Activated CD4-positive, alpha-beta T cell treated with anti-CD3 and anti-CD28 coated beads for 48 hours (primary cell): ENCODE measurements at places on chromosomes 4 and X.

GRCh38 chr4:107900508-107900907 lies 30.8 kb upstream of the CYP2U1 start:
- DNase-seq = no peak

- no peak for DNase-seq
These were observed 141.6 kb downstream of the HS3ST1 start for GRCh38 chr4:11287055-11287454.

- no peak for DNase-seq
These were observed 95.6 kb downstream of the STOX2 start for GRCh38 chr4:184000457-184001396.

DNA sequence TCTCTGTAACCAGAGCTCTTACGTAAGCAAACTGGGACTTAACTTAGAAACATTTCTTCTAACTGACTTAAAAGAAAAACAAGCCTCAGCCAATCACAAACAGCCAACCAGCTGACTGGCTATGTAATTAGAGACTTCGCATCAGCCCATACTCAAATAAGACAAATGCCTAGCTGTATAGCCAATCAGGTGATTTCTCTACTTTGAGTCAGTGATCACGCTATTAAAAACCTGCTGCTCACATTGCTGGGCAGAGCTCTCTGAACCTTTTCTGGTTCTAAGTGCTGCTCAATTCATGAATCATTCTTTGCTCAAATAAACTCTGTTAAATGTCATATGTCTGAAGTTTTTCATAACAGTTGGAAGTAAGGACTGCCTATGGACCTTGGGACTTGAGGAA lies 9.9 kb upstream of the SMIM10L2A start:
- no peak for DNase-seq

DNA sequence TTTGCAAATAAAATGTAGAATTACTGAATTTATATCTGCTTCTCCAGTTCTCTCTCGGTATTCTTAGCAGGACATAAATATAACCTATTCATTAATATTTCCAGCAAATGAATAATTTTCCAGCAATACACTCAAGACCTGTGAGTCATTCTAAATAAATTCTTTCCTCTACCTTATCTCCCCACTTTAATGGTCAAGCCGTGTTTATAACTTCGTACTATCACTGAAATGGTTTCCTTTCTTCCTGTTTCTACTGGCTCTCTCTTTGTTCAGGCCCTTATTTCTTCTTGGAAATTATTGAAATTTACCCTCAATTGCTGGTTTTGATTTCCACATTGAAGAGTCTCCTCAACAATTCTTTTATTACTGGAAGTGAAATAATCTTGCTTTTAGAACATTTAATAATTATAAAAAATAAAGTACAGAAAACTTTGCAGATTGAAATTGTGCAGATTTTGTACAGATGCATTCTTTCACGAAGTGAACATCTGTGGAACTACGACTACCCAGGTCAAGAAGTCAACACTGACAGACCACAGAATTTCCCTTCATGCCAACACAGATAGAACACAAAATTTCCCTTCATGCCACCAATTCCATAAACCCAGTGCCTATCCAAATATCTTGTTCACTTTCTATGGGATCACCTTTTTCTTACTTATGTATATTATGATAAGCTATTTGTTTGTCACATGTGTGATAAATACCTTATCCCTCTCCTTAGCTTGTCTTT lies 205.7 kb downstream of the FAT4 start:
- DNase-seq = no peak

- peak; percentile 65 for DNase-seq
These were observed 3.8 kb upstream of the GUCY2F start for GRCh38 chrX:109485470-109486340.

- DNase-seq = no peak
These were observed 48.3 kb downstream of the CD99L2 start for GRCh38 chrX:150849996-150850720.

DNA sequence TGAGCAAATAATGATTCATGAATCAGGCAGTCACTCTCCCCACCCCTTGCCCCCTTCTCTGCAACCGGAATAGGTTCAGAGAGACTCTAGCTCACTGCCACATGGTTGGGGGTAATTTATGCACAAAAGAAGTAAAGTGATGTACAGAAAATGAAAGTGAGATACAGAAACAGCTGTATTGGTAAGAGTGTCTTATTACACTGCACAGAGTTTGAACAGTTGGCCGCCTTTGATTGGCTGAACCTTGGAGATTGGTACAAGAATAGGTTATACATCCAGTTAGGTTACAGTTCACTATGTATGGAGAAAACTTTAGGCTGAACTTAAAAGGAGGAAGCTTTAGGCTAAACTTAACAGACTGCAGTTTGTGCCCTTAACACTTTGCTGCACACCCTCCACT lies 34.6 kb upstream of the DIAPH2 start:
- no peak for DNase-seq

DNA sequence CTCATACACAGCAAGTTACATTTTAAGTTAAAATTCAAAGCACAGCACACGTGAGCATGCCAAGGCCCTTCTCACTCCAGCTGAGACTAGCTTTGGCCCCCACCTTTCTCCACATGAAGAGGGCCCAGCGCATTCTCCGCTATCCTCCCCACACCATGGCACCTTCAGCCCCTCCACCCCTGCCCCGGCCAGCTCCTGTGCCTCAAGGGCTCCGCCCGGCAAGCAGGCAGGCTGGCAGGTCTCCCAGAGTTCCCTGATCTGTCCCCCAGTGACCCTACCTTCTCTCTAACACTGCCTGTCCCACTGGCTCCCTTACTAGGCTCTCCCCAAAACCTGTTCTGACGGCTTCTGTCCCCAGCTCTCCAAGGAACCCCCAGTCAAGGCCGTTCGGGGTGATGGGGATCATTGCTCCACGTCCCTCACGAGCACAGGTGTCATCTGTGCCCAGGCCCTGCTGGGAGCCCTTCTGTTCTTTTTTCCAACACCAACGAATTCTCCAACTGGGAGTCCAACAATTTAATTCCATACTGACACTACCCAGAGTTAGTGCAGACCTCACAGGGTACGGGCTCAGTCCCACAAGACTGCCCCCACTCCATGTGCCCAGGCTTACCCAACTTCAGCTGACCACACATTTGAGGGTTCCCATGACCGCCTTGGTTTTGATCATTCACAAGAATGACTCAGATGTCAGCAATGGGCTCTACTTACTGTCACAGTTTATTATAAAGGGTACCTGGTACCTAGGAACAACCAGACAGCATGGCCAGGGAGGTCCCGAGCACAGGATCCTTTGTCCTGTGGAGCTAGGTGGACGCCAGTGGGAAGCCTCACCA lies 4.2 kb downstream of the LETM1 start:
- DNase-seq = no peak

- no peak for DNase-seq
These were observed 355.2 kb downstream of the DCAF12L2 start for GRCh38 chrX:125810856-125811255.

DNA sequence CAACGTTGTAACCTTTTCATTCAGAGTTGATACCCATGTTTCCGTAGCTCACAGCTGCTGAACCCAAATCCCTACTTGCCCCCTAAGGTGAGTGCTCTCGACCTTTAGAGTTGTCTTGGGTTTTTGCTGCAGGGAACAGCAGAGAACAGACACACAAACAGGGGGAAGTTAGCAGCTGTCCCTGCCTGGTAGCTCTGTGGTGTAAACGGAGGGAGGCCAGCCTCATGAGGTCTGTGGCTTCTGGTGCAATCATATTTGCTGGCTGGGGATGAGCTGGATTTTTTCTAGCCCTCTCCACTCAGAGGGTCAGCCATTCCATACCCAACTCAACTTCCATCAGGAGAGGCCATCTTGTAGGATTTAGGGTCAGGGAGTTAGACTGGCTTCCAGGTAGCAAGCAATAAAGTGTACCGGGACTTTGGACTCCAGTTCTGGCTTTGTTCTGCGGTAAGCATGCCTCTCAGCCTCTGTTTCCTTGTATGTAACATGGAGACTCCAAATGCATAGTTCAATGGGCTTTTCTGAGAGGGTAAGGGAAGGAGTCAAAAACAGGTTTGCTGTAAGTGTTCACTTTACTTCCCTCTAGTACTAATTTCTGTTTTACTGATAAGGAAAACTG lies 218.9 kb downstream of the MID1IP1 start:
- DNase-seq = no peak

- DNase-seq = no peak
These were observed 152.3 kb downstream of the LRBA start for GRCh38 chr4:150862829-150863228.

- DNase-seq = no peak
These were observed 407.9 kb upstream of the AADAT start for GRCh38 chr4:170497689-170498088.

GRCh38 chr4:176123710-176124407 lies 58.2 kb downstream of the WDR17 start:
- no peak for DNase-seq

DNA sequence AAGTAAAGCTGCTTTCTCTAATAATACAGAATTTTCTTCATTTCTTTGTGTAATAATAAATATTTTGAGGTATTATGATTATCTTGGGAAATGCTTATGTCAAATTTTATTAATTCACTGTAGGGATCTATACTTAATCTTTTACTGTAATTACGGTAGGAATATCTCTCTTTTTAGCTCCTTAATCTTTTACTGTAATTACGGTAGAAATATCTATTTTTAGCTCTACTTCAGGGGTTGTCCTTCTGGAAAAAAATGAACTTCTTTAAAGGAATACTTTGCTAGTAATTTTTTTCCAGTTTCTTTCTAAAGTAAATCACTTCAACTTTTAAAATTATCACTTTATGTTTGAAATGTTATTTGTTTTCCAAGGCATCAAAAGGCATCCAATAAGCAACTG lies 2229.4 kb upstream of the AGA start:
- DNase-seq = no peak

- no peak for DNase-seq
These were observed 800.2 kb upstream of the FTHL17 start for GRCh38 chrX:31872007-31872406.

DNA sequence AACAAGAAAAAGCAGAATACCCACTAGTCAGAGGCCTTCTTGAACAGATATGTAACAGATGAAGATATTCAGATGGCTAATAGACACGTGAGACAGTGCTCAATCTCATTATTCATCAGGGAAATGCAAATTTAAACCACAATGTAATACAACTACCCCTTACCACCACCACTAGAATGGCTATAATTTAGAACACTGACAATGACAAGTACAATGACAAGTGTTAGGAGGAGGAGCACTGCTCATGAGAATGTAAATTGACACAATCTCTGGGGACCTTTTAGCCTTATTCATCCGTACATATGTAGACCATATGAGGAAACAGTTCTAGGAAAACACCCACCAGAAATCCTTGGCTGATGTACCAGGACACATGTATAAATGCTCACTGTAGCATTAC lies 13.1 kb downstream of the ZNF81 start:
- DNase-seq = no peak

DNA sequence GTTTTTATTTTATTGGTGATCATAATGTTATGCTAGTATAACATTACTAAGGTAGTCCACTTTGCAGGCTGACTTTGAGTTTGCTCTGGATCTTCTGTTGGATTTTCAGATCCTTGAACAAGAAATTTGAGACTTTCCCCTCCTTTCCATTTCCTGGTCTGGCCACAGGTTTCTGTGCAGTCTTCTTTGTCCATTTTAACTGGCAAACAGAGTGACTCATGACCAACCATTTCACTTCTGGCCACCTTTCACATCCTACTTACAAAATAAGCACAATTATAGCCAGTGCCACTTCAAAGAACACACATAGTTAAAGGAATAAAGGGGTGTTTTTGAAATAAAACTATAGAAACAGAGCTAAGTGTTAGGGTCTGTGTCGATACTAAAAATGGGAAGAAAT lies 8.4 kb downstream of the ANK2 start:
- DNase-seq = no peak

- DNase-seq = no peak
These were observed 195.4 kb downstream of the AFAP1 start for GRCh38 chr4:7744142-7744804.

DNA sequence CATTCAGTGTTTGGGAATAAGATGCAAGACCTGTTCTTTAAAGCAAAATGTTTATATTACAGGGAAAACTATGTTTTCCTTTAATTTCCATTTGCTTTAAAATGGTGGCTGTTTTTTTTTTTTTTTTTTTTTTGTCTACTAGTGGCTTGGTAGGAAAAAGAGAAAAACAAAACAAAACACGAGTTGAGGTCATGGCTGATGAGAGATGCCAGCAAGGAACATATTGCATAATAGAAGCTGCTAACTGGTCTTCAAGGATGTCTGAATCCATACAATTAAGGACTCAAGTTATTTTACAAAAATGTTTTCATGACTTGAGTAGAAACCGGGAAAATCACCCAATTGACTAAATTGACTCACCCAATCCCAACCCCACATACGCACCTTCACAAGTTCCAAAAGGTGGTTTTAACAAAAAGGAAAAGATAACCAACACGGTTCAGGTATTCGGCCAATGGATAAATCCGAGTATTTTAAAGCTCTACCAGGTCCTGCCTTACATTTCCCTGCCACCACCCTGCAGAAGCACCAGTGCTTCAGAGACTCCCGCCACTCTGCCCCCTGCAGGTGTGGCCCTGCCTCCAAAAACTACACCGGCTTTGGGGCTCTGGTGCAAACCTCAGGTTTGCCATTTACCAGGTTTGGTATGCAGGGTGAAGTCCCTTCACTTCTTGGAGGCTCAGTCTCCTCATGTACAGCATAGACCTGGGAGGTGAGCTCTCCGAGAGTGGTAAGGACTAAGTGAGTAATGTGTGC lies 27.1 kb downstream of the PIR start:
- peak; percentile 24 for DNase-seq
